NCI-H2081 (cell line): ENCODE measurements at places on chromosomes 6 and 20.

- no peak for DNase-seq
Observed at GRCh38 chr6:16684195-16684689, 77.0 kb downstream of the ATXN1 start.

GRCh38 chr6:138008791-138009190 is 98.4 kb downstream of the PERP start:
- DNase-seq = no peak

DNA sequence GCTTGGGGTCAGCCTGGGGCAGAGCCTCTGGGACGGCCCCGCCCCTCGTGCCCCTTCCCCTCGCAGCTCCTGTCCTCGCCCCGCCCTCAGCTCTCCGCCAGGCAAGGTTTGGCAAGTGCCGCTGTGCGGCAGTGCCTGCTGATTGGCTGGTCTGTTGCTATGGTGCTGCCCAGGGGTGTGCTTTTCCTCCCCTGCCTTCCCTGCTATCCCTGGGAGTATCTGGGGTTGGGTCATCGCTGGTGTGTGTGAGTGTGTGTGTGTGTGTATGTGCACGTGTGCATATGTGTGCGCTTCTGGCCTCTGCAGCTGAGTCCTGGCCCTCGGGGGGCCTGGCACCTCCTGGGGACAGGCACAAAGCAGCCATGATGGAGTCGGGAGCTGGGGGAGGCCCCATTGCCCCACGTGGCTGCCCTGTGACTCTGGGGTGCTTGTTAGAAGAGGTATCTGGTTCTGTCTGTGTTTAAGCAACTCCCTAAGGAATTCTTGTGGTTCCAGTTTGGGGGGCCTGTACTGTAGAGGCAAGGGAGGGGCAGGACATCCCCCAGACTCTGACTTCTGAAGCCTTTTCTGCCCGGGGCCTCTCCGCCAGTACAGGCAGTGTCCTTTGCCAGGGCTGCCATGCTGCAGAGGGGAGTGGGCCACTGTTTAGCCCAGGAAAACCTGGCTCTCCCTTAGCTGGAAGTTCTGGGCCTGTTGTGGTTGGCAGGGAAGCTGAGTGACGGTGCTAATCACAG is 6.9 kb downstream of the RTEL1 start:
- no peak for DNase-seq

- no peak for DNase-seq
Observed at GRCh38 chr6:40809627-40810026, 222.5 kb upstream of the LRFN2 start.

DNA sequence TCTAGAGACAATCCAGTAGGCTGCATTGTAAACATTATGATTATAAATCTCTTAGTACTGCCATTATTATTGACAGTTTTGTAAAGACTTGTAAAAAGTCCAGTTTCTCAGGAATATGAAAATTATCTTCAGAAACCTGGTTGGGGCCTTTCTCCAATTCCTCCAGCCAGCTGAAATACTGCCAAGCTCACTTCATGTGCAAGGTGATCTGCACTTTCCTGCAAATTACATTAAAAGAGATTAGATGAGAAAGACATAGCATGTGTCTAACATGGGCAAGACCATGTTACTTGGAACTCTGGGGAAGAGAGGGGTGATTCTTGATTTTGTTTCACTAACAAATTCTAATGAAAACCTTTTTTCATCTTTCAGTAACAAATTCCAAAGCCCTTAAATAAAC is 24.0 kb downstream of the PGM3 start:
- DNase-seq = no peak

- DNase-seq = no peak
Observed at GRCh38 chr6:44522871-44523270, 135.4 kb downstream of the CDC5L start.

DNA sequence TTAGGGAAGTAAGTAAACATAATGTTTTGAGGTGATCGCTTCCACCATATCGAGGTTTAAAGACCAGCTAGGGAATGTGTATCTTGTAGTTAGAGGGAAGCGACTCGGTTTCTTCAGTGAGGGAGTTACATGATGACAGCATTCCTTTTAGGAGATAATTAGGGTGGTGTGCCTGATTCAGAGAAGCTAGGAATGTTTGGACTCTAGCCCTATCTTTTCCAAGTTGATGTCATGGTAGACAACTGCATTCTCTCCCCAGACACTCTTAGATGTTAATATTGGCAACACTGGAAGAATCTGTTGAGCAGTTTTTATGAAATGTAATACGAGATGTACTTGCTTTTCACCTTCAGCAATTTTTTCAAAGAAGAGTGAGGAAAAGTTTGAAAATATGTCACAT is 12.9 kb upstream of the HIVEP1 start:
- DNase-seq = no peak

- DNase-seq = no peak
Observed at GRCh38 chr20:63759377-63759901, 19.9 kb downstream of the SLC2A4RG start.
